Activated CD4-positive, alpha-beta T cell treated with anti-CD3 and anti-CD28 coated beads, Interleukin-2, amount 50 U/mL, for 48 hours (primary cell): ENCODE measurements at places on chromosomes 2 and 18.

DNA sequence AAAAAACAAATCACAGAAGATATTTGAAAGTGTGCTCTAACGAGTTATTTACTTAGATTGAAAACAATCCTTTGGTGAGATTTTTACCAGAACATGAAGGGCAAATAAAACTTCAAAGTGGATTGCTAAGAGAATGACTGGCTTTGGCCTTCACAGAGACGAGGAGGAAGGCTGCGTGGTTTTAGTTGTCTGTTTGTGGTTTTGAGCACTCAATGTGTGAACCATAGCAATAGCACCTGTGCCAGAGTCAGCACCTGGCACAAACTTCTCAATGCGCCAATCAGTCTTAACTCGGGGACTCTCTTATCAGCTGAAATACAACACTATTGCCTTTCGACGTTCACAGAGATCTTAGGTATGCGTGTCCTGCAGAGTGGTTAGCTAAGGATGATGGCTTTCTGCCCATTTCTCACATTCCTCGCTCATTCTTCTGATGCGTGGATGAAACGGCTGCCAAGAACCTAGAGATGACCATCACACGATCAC lies 70.0 kb downstream of the MBP start:
- no peak for DNase-seq

- DNase-seq: no peak
These were observed 217.9 kb downstream of the NAPG start for GRCh38 chr18:10743766-10744165.

DNA sequence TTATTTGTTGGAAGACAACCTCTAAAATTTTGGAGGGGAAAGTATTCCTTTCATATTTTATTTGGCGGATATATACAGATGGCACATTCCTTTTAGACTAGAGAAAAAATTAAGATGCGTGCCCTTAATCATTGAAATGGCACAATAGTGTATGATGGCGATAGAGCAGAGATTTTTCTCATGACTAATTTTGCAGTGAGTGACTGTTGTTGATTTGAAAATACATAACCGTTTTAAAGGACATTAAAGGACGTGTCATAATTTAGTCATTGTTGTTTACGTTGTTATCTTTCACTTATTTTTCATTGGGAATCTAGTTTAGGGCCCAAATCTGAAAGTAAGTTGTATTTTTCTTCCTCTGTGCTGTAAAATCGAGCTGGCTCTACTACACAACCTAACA lies 61.7 kb downstream of the CERS6 start:
- DNase-seq: no peak

DNA sequence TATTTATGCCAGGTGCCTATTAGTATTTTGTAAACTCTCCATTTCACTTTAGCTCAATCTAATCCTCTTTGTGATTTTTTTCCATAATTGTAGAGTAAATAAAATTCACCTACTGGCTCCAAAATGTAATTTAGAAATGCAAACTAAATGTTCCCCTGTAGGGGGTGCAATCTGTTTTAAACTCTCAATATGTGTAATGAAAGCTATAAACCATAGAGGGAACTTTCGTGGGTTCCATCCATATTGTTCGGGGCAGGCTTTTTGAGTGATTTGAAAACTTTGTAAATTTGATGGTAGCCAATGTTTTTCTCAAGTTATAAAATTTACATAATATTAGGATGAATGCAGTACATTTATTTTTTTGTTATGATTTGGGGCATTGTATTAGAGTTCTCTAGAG lies 49.4 kb downstream of the TSPYL6 start:
- DNase-seq: no peak

- DNase-seq: no peak
These were observed 87.8 kb downstream of the CALCRL start for GRCh38 chr2:187360286-187360685.

DNA sequence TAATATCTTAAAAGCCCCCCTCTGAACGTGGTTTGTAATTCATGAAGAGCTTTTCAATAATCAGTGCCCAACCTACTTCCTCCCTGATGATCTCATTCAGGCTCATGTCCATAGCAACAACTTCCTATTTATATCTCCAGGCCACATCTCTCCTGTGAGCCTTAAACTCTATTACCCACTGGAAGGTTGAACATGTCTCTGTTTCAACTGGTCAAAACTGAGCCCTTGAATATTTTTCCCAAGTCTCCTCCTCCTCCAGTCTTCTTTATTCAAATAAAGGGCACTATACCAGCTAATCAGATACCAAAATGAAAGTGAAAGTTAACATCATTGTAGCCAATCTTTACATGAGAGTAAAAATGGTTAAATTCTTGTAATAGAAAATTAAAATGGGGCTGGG lies 63.7 kb upstream of the ITGA4 start:
- DNase-seq: no peak

- DNase-seq: no peak
These were observed 32.9 kb downstream of the ITGB6 start for GRCh38 chr2:160167089-160167740.

- no peak for DNase-seq
These were observed 33.8 kb downstream of the ZNF519 start for GRCh38 chr18:14098428-14098827.

DNA sequence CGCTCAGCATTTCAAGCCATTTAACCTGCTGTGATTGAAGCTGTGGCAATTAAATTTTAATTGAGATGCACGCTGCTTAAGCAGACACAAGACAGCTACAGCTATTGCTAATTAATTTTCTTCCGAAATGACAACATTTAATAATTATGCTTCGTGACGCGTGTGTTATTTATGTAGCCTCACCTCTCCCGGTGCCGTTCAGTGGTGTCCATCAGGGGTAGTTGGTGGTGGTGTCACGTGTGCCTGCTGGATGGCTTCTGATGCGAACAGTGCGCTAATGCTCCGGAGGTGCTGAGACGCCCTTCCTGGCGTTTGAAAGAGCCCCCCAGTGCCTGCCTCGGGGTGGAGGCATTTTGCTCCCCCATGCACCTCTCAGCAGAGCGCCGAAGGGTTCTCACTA lies 39.5 kb downstream of the GLI2 start:
- no peak for DNase-seq

- DNase-seq: no peak
These were observed 530.6 kb downstream of the CCDC85A start for GRCh38 chr2:56714400-56714799.

DNA sequence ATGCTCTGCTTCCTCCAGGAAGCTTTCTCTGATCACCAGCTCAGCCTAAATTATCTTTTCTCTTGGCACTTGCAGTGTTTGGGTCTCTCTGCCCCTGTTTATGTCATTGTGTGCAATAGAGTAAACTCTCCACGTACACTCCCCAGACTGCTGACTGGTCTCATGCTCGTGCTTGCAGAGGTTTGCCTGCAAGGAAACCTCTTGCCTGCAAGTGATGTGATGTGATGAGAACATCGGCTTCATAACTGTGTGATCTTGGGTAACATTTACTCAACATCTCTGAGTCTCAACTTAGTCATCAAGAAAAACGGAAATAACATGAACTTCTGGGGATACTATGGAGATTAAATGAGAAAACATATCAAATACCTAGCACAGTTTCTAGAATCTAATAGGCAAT lies 92.3 kb downstream of the BIN1 start:
- no peak for DNase-seq

DNA sequence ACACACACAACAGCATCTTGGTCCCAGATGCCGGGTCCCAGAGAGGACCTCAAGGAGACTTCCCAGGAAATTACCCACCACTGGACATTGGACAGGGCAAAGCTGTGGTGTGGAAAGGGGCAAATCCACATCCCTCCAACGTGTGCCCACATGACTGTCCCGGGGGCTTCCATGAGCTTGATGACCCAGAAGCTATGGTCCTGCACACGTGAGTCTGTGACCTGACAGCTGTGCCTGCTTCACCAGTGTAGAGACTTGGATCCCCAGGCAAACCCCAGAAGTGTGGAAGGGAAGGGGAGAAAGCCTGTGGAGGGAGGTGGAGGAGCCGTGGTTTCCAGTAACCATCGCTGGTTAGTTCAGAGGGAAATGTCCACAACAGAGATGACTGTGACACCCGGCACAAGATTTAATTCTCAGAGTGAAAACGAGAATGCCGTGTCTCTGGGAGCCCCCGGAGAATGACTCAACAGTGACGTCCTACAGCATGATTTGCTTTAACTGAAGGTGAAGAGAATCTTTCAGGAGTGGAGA lies 19.1 kb upstream of the GPR55 start:
- DNase-seq: peak; percentile 78
